ENCODE measurements at places on chromosomes 7 and 10.

GRCh38 chr7:85175217-85175616 lies 11.6 kb downstream of the SEMA3D start:
- DNase-seq, result no peak

GRCh38 chr7:138257459-138258196 lies 181.4 kb downstream of the AKR1D1 start:
- no peak for DNase-seq

DNA sequence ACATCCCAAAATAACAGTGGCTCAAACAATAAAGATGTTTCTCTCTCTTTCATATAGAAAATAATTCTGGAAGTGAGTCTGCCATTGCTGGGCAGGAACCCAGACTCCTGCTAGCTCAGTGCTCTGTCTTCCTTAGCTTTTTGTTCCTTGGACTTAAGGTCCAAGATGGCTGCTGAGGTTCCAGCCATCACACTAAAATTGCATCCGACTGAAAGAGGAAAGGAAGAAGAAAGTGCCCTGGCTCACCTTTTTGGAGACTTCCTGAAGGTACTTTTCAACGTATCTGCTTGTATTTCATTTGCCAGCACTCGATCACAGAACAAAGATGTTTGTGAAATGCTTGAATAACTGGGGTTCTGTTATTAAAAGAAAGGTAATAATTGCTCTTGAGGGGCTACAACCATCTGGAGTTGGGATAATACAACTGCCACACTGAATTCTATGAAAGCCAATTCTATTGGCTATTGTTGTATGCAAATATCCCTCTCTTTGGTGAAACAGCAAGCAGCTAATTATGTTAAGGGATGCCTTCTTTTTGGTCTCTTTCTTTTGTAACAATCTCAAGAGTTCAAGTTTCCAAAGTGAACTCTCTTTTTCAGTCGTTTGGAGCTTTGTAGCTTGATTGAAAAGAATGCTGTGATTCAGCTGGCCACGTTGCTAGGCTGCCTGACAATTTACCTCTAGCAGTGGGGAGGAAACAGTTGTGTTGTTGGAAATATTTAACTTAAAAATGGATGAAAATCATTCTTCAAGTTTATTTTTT lies 83.9 kb downstream of the BAMBI start:
- no peak for DNase-seq

DNA sequence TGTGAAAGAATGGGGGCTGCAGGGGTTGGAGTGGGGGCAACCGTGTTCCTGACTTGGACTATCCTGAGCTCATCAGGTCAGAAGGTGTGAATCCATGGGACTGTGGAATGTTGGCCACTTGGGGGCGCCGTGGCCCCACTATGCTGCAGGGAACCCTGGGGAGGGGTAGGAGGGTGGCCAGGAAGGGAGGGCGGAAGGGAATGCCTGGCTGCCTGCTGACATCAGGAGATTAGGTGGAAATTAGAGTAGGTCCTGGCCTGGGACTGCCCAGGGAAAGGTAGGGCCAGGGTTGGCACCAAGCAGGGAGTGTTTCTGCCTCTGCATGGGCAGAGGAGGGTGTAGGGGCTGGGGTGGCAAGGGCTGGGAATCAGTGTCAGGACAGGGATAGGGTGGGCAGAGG lies 65.8 kb upstream of the PRSS58 start:
- DNase-seq, result no peak

DNA sequence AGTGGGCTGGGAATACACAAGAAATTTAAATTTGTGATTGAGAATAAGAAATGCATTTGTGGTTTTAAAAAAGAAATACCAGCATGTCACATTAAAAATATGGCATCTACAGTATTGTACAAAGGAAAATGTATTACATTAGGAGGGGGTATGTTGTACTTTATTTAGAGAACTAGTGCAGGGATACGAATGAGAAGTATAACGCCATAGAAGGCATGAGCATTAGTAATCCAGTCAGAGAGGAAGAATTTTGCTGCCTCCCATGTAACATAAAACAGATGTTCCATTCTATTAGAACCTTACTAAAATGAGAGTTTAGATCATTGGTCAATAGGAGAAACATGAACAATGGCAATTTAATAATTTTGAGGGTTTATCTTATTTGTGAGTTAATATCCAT lies 182.2 kb downstream of the ADK start:
- DNase-seq, result no peak

DNA sequence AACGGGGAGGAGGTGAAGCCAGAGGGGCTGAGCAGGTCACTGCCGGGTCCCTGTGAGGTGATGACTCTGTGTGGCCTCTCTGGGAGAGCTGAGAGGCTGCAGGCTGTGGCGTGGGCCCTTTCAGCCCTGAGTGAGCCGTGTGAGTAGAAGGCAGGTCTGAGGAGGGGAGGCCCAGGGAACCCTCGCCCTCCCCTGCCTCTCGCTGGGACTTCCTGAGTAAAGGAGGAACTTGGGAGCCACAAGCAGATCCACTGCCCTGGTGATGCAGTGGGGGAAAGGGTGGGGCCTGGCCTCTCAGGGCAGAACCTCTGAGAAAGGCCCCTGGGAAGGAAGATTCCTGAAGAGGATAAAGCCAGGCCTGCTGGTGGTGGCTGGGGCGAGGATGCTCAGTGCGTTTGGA lies 22.8 kb downstream of the EEPD1 start:
- DNase-seq, result no peak

DNA sequence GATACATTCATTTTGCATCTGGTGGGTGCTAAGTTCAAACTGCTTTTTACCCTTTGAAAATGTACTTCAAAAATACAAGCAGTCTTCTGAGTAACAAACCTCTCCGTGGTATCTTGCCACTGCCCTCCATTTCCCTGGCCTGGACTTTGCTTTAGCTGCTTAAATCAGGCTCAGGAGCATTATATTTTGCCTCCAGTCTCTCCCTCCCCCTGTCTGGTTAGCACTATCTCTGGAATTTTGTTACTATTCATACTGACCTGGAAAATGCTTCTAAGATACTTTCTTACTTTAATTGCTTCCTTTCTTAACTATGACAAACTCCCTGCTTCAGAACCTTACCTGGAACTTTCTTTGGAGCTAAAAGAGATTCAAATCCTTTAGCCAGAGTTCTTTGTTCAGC lies 369.8 kb downstream of the GFRA1 start:
- no peak for DNase-seq

DNA sequence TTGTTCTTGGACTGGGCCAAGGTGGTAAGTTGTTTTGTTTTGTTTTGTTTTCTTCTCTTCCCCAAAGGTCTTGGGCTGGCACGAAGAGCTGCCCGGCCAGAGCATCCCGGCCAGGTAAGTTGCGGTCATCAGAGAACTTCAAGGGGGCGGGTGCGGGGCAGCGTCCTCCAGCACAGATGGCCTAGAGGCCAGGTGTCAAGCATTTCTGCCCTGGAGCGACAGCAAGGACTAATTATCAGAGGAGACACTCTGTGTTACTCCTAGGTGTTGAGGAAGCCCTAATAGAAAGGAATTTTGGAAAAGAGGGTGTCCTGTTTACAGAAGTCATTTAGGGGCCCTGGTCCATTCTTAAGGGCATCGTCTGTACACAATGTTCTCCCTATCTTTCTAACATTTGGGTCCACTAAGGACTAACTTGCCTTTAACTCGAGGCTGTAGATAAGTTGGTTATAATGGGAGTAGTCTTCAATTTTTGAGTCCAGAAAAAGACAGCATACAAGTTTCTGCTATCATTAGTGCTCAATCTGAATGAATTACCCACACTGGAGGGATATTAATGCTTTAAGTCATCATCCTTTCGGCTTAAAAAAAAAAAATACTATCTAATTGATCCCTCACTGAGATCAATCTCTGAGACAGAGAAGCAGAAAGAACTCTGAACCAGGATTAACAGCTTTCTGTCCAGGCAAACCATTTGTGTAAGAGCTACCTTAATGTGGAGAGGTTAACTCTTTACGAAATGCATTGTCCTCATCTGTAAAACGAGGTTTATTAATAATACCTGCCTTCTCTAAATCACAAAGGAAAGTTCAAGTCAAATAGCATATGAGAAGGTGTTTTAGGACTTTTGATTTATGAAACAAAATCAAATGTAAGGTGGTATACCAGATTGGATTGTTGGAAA lies 1.5 kb downstream of the ITGB8 start:
- DNase-seq, result no peak

GRCh38 chr10:100836891-100837290 lies 75.9 kb upstream of the SLF2 start:
- DNase-seq, result no peak

DNA sequence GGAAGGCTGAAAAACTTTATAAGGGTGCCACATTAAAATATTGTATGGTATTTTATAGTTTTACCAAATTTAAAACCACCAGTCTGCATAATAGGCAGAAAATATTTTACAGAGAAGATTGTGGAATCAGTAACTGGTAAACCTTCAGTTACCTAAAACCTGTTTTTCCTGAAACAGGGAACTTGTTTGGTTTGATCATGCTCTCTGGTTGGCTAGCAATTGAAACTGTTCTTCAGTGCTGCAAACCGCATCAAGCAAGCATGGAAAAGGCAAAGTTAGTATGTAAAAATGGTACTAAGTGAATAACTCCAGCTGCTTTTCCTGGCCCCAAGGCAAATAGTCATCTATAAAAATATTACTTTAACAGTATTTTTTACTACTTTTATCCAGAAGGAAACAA lies 316.9 kb upstream of the LRRN3 start:
- DNase-seq, result no peak

- no peak for DNase-seq
Observed at GRCh38 chr7:50056131-50056530, 36.9 kb downstream of the ZPBP start.

GRCh38 chr7:21352540-21353387 lies 75.1 kb upstream of the SP4 start:
- DNase-seq, result peak; percentile 22

DNA sequence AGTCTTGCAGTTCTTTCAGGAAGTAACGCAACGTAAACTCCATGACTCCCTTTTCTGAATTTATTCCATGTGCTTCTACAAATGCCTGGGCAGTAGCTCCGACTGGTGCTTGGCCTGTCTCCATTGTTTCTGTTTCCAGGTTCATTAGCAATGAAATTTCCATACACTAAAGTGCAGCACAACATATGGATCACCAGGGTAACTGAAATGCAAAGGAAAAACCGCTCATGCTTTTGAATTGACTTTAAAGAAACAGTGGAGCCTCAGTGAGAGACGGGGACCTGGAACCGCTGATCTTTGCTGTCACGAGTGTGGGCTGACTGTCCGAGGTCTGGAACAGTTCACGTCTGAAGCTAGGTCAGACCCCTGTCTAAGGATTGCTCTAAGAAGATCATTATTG lies 126.5 kb upstream of the IGFBP3 start:
- DNase-seq, result no peak

DNA sequence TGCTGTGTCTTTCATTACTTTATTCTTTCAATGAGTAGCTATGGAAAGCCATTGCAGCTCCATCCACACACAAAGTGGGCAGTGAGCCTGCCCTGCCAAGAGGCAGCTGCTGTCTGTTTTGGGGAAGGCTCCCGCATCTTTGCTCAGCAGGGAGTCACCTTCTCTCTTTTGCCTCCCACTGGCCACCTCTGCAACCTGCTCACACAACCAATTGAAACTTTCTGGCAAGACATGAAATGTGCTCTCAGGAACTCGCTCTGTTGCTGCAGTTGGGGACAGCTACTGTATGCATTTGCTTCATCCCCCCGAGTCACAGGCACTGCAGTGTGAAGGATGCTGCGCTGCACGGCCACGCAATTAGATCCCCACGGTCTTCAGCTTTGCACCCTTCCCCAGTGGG lies 244.8 kb upstream of the NFE2L3 start:
- DNase-seq, result no peak

GRCh38 chr7:155533827-155534690 lies 12.3 kb downstream of the CNPY1 start:
- peak; percentile 74 for DNase-seq

DNA sequence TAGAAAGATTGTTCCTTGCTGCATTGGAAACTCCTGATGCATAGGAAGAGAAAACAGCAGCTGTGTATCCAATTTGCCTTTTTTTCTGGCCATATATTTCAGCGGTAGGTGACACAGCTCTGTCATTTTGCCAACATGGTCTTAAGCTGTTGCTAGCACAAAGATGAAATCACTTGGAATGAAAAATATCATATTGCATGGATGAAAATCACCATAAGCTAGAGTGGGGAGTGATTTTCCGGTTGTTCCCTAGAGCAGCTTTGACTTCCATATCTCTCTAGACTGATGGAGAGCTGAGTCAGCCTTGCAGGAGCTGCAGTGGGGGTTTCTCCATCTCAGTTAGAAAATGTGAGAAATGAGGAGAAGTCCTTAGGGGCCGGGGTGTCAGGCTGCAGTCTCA lies 38.3 kb upstream of the BTBD16 start:
- no peak for DNase-seq

DNA sequence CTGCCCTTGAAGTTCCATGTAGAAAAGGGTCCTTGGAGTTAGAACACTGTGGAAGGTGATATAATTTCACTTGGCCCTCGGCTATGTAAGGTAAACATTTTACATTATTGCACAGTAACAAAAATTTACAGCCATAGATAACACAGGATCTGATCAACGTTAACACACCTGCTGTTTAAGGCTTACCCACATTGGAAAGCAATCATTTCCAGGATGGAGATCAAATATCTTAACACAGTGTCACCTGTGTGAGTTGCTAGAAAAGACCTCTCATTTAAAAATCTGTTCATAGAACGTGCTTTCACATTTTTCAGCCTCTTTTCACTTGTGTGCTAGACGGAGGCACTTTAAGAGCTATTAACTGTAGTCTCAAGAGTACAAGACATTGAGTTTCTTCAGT lies 1.9 kb downstream of the TMEM229A start:
- DNase-seq, result no peak

DNA sequence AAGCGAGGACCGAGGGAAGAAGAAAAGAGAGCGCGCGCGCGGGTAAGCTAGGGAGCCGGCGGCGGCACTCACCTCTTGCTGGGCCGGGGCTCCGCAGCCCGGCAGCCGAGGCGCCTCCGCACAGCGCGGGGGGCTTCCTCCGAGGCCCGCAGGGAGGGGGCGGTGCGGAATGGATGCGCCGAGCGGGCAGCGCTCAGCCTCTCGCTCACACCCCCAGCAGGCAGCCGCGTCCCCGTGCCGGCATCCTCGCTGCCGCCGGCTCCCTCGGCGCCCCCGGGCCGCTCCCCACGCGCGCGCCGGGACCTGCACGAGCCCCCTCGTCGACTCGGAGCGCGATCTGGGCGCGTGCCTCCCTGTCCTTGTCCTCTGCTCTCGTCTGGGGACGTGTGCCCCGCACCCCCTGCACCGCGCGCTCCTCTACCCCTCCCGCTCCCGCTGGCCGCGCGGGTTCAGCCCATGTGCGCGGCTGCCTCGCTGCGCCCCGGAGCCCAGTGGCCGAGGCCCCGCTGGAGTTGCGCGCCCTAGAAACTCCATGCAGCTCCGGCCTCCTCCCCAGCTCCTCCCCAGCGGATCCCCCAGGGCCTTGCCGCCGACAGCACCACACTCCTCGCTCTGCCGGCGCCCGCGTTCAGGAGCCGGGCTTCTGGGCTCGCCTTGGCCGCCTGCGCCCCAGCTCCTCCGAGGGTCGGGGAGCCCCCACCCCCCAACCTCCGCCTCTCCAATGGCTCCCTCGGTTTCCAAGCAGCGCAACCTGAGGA lies 75.3 kb downstream of the CALN1 start:
- DNase-seq, result no peak

GRCh38 chr7:120254845-120255244 lies 18.1 kb upstream of the KCND2 start:
- no peak for DNase-seq
